NCI-H446 (cell line): ENCODE measurements at places on chromosomes 11 and 22.

DNA sequence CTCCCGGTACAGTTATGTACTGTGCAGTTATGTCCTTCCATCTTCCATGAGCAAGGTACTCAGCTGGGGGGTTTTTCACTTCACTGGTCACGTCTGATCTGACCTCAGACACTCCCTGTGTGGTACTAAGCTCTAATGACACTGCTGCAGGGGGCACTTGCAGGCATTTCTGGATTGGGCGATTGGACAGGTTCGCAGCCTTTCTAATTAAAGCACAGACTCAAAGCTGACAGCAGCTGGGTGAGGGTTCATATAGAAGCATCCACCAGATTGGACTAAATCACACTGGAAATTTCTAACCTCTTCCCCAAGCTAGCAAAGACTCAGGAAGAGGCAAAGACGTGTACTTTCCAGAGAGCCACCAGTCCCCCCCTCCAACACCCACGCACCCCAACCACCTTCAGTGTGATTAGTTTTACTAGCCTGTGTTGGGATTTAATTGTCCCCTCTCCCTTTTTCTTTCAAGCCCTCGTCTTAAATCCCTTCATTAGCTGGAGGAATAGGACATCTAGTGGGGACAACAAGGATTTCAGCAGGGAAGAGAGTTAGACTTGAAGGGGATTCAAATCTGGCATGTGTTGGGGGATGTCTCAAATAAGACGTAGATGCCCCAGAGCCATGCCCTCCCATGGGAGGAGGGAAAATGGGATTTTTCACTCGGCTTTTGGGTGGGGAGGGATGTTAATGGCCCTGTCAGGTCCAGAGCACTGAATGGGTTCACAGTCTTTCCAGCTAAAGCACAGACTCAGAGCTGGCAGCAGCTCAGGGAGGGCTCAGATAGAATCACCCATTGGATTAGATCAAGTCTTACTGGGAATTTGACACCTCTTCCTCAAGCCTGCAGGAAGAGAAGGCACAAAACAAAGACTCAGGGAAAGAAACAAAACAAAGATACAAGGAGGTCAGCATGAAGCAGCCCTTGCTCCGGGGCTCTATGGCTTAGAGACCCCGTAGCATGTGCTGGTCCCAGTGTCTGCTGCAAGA lies 10.9 kb downstream of the INS start:
- peak; percentile 11 for DNase-seq

DNA sequence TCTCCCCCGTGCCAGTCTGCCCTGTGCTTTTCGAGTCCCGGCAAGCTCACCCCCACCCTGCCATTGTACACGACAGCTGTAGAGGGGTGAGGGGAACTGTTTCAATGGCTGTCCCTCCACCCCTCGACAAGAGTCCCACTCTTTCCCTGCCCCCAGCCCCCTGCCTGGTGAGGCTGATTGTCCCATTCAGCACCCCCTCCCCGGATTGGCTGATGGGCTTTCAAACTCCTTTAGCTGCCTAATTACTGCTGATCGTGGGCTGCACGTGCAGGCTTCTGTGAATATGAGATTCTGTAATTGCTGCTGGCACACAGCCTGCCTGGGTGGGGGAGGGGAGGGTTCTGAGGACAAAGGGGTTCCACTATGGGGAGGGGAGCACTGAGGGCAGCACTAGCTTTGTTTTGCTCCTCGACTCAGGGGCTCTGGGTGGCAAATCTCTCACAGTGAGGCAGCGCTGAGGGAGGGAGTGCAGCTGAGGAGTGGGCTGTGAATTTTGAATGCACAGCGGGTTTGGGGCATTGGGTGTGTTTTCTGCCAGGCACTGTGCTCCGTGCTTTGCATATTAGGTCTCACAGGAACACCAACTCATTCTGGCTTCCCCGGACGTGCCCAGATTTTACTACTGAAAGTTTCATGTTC lies 42.6 kb upstream of the ACCSL start:
- DNase-seq = no peak

- DNase-seq = no peak
Observed at GRCh38 chr22:40482886-40483285, 112.5 kb downstream of the SGSM3 start.

- no peak for DNase-seq
Observed at GRCh38 chr11:113481672-113482071, 6.5 kb upstream of the DRD2 start.

- no peak for DNase-seq
Observed at GRCh38 chr11:69647761-69648497, 7.0 kb downstream of the CCND1 start.

- no peak for DNase-seq
Observed at GRCh38 chr22:46224898-46225290, 25.2 kb downstream of the CDPF1 start.

DNA sequence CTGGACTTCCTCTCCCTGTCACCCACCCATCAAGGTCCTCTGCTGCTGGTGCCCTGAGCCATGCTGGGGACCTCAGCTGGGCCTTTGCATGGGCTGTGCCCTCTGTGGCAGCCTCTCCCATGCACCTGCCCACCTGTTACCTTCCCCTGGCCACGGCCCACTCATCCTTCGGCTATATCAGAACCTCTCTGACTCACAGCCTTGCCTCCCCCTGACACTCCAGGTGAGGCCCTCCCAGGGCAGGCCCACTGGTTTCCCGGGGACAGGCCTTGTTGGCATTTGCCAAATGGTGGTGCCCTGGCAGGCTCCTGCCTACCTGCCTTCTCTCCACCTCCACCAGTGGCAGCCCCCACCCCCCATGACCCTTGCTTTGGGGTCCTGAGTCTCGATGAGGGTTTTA lies 73.7 kb upstream of the PRR5 start:
- DNase-seq = no peak

GRCh38 chr11:12329797-12330196 lies 47.6 kb upstream of the PARVA start:
- peak; percentile 52 for DNase-seq

GRCh38 chr11:100689141-100689540 lies 2.1 kb downstream of the ARHGAP42 start:
- peak; percentile 76 for DNase-seq

- DNase-seq = no peak
Observed at GRCh38 chr22:37757663-37758062, 50.1 kb upstream of the GCAT start.

GRCh38 chr11:94958121-94958696 lies 15.1 kb downstream of the CWC15 start:
- no peak for DNase-seq

GRCh38 chr11:123166071-123166559 lies 28.9 kb downstream of the CLMP start:
- peak; percentile 29 for DNase-seq

DNA sequence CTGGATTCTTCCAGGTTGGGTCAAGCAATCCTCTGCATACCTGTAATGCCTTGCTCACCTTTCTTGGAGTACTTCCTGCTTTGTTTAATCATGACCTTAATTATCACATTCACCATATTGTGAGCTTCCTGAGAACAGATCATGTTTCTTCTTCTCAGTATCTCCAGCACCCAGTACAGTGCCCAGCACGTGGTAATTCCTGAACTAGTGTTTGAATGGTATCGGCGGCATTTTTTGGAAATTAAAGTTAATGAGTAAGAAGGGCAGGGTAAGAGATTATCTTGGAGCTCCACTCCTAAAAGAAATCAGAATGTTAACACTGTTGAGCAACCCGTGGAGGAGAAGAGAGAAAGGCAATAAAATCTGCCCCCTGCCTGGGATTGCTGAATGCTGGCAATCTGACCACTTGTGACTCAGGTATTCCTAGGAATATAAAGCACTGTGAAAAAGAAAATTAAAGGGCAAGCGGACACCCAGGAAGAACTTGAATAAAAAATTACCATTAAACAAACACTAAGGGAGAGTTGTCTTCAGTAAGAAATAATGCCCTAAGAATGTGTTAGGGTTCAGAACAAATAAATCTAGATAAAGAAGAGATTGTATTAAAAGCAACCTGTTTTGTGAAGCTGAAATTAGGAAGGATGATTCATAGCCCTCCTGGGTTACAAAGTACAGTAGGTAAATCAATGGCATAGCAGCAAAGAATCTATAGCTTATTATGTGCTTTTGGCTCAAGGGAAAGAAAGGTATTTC lies 92.9 kb downstream of the PDHX start:
- DNase-seq = no peak

DNA sequence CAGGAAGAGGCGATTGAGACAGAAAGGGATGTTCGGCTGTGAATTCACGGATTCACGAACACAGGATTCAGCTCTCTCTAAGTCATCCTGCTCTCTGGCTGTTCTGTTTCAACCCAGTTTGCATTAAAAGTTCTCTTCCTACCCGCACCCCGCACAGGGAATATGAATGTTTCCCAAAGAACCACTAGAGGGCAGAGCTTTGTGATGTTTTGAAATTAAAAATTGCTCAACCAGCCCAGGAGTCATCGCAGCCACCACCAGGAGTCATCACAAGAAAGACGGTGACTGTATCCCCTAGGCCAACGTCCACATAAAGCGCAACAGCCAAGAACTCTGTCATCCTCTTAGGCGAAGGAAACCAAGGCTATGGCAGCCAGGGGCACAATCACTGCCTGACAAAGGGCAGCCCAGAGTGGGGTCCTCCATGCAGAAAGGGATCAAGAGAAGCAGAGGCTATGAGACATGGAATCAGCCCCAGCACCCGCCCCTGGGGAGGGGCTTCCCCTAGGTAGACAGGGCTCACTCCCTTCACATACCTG lies 122.4 kb downstream of the WT1 start:
- DNase-seq = no peak

DNA sequence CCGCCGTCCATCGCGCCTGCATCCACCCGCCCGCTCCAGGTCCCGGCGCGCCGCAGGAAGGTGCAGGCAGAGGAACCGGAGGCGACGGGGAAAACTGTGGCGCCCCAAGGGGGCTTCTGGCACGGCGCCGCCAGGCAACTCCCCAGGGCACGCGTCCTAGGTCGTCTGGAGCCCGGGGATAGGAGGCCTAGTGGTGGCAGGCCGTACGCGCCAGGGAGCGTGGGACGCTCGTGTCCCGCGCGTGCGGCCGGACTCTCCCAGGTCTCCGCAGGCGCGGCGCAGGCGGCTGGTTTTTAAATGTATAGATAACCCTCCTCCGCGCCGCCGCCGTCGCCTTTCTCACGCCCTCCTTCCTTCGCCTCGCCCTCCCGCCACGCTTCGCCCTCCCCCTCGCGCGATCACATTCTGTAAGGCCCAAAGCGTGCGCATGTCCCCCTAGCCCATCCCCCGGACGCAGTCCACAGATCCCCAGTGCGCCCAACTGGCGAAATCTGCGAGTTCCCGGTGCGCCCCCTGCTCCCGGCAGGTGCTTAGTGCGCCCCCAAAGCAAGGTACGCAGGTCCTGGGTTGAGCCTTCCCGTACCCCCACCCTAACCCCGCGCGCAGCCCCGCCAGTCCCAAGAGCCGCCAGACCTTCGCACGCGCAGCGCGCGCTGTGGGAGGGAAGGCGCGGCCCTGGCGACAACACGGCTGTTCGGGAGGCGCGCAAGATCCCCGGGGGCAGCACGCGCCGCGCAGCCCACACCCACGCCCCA lies at the start of gene ASCL2:
Gene ASCL2, minus strand, starts transcription at position 267 of the 755 bp plus-strand sequence. Its CDS starts 256 bp downstream, at position 11.
- no peak for DNase-seq

- DNase-seq = no peak
Observed at GRCh38 chr22:47596176-47596690, 833.8 kb downstream of the TBC1D22A start.

- DNase-seq = peak; percentile 63
Observed at GRCh38 chr11:92886243-92886905, 83.1 kb upstream of the MTNR1B start.

GRCh38 chr11:123570939-123571580 lies 83.4 kb downstream of the SCN3B start:
- DNase-seq = no peak

GRCh38 chr11:97743205-97743742 lies 1277.5 kb upstream of the CNTN5 start:
- DNase-seq = no peak

DNA sequence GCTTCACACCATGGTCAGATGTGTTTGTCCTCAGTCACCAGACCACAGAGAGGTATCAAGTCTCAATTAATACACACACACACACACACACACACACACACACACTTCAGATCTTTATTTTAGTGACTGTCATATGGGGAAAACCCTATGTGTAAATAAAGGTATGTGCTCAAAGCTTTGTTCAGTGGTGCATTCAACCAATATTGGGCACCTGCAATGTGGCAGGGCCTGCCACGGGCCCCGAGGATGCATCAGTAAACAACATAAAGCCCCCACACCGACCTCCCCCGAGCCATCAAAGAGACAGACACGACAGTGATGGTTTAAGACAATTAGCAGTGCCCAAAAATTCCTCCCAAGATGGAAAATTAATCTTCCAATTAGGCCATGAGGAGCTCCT lies 51.6 kb downstream of the SHANK2 start:
- no peak for DNase-seq

GRCh38 chr11:59966201-59966600 lies 2.4 kb downstream of the OOSP4A start:
- no peak for DNase-seq

DNA sequence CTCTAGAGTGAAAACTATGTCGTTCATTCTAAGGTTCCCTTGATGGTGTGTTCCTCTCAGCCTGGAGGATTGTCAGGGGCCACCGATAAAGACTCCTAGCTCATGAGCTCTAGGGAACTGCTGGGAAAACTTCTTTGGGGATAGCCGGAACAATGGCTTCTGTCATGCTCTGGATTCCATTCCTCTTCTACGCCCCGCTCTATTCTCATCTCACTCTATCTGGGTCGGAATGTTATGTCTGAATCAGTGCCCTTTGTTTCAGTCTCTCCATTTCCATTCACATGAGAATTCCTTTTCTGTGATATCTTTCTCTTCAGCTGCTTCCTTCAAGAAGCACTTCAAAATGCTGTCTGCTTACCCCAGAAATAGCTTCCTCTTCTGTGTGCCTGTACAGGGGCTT lies 16.9 kb upstream of the SLCO2B1 start:
- DNase-seq = no peak

DNA sequence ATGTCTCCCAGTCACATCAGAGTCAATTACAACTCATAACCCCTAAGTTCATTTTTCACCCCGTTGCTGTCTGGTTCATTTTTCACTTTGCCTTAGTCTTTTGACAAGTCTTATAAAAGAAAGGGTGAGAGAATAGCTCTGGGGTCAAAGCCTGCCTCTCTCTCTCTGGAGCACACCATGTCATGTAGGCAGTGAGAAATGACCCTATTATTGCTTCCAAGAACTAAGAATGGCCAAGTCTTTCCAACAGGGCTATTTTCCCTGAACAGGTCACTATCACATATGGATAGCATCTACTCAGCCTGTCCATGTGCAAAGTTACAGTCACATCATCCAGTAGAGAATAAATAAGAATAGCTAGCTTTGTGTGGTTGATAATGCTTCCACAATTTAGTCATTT lies 655.5 kb upstream of the LRRC4C start:
- DNase-seq = no peak

GRCh38 chr22:46652847-46653331 lies 32.7 kb downstream of the GRAMD4 start:
- DNase-seq = no peak

DNA sequence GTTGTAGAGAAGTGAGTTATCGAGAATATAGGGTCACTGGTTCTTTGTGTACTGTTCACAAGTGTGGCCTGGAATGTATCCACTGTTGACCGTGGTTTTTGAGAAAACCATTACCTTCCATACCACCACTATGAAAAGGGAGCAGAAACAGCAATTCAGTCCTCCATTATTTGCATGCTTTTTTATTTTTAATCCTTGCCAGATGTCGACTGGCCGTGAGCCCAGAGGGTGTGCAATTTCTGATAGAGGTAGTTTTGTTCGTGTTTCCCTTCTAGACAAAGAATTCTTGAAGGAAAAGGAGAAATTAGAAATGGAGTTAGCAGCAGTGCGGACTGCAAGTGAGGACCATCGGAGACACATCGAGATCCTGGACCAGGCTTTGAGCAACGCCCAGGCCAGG lies 81.7 kb downstream of the AMOTL1 start:
- DNase-seq = peak; percentile 38
